ENCODE measurements at places on chromosomes 3 and 15.

GRCh38 chr15:88745696-88746095, 57.5 kb upstream of the ACAN start:
- no peak for DNase-seq

- no peak for DNase-seq
Measured at GRCh38 chr15:78715930-78716329, 74.9 kb upstream of the CHRNB4 start.

DNA sequence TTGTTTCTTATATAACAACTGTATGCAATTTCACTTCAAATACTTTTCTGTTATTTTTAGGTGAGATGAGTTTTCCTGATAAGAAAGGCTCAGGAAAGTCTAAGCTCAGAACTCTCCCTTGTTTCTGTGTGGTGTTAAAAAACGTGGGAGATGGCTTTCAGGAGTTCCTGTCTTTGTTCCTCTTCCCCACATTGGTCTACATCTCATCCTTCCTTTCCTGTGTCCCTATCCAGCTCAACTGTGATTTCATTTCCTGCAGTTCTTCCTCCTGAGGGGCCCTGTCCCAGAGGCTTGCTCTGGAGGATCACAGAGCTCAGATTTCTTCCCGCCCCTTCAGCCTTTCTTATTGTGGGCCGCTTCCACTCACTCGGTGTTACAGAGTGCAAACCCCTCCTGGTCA, 11.2 kb downstream of the SEC13 start:
- DNase-seq: no peak

DNA sequence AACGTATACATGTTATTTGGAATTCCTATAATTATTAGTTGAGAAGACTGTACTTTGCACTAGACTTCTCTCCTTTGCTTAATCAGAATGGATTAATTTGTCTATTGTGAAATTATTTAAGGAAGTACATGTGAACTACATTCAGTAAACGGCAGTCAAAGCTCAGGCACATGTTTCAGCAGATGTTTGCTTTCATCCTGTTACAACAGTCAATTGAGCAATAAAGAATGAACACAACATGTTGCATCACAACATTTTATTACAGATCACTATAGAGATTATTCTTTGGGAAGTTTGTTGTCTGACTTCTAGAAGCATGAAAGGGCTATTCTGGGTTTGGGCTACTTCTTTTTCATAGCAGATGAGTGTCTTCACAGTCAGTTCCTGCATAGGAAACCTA, 39.2 kb downstream of the RAB27A start:
- no peak for DNase-seq

GRCh38 chr3:38457111-38458003, 3.7 kb downstream of the ACVR2B start:
- no peak for DNase-seq

DNA sequence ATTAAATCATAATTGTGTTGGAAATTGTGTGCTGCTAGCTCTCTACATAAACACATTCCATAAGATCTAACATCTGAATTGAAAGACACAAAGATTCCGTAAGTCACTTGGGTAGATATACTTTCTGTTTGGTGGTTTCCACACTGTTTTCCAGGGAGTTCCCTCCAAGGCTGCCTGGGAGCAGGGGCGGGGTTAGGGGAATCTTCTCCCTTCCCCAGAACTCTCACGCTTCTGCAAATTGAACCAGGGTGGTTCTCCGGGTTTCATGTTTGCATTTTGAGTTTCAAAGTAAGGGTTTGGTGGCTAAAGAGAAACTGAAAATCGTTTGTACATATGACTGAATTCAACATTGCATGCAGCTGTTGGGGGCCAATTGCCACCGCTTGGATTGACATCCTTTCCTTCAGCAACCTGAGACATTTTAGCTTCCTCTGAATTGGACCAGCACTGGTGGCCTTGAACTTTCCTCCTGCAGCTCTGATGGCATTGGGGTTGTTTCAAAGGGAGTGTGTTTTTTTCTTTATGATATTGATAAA, 192.7 kb upstream of the FEZF2 start:
- no peak for DNase-seq

DNA sequence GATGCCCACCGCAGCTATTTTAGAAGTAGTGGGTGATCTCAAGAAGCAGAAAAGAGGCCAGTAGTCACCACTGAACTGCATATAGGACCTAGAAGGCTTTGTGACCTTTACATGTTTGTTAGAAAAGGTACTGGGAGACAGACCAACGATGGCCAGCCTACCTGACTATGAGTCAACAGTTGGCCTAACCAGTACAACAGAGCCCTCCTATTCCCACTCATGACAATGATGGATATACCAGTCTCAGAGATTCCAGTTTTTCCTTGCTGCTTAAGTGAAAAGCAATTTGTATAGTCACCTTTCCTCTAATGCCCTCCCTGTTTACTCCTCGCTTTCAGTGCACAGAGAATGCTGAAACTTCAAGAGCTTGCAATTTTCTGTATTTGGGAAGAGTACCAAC, 86.6 kb upstream of the PPIB start:
- DNase-seq: no peak

GRCh38 chr15:52331490-52332240, 36.1 kb upstream of the MYO5C start:
- no peak for DNase-seq

DNA sequence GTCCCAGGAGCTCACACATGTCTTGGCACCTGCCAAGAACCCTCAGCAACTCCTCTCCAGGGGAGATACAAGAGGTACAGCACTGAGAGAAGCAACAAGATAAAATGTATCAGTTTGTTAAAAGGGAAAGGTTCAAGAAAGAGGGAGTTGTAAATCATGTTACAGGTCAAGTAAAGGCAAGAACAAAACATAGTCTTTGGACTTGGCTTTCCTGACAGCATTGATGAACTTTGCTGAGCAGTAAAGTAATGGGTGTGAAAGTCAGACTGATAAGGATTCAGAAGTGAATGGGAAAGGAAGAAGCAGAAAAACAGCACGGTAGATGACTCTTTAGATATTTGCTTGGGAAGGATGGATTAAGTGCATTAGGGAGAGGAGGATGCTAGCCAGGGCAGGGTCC, 27.1 kb downstream of the MBNL1 start:
- DNase-seq: no peak

GRCh38 chr3:148948913-148949657, 42.3 kb upstream of the GYG1 start:
- DNase-seq: no peak

DNA sequence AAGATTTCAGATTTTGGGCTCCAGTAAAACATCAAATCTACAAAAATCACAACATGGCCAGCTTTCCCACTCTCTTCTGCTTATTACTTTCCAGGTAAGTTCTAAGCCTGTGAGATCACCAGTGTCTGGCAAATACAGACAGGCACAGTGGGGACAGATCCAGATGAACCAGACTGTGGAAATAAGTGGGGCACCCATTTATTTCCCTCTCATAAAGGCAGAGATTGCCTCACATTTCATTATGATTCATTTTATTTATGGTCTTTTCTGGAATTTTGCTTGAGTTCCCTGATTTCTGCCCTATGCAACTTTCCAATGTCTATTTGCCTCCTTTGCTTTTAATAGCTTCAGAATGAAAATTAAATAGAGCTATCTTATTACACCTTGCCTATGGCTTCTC, 66.8 kb downstream of the GREM1 start:
- DNase-seq: no peak

GRCh38 chr3:30625541-30626438, 19.4 kb downstream of the TGFBR2 start:
- no peak for DNase-seq

- no peak for DNase-seq
Measured at GRCh38 chr3:23809294-23809693, 3.5 kb downstream of the UBE2E1 start.

DNA sequence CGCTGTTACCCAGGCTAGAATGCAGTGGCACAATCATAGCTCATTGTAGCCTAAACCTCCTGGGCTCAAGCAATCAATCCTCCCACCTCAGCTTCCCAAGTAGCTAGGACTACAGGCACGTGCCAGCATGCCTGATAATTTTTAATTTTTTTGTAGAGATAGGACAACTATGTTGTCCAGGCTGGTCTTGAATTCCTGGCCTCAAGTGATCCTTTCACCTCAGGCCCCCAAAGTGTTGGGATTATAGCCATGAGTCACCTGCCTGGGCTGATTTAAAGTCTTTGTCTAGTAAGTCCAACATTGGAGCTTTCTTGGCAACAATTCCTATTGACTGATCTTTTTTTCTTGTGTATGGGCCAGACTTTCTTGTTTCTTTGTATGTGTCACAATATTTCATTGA, 28.1 kb downstream of the SPINK8 start:
- DNase-seq: no peak

DNA sequence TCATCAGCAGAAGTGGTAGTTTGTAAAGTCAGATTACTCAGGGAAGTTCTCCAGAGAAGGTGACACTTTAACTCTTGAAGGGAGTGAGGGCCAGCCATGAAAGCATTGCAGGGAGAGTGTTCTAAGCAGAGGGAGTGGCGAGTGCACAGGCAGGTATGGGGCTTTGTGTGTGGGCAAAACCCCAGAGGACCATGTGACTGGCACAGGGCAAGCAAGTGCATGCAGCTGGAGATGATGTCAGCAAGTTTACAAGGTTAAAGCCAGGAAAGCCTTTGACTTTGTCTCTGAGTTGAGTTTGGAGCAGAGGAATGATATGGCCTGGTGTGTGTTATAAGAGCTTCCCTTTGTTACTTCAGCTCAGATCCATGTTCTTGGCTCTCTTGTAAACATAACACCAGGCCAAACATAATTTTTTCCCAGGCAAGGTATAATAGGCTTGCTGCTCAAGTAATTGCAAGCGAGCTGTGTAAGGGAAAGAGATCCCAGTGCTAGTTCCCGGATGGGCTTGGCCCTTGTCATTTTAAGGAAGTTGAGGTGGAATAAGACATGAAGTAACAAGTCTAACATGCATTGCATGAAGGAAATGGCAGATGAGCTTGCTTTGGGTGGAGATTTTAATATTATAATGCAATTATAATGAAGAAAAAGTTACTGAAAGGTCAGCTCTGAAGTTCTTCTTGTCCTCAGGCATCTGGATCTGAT, 341.1 kb upstream of the LRRC3B start:
- no peak for DNase-seq

DNA sequence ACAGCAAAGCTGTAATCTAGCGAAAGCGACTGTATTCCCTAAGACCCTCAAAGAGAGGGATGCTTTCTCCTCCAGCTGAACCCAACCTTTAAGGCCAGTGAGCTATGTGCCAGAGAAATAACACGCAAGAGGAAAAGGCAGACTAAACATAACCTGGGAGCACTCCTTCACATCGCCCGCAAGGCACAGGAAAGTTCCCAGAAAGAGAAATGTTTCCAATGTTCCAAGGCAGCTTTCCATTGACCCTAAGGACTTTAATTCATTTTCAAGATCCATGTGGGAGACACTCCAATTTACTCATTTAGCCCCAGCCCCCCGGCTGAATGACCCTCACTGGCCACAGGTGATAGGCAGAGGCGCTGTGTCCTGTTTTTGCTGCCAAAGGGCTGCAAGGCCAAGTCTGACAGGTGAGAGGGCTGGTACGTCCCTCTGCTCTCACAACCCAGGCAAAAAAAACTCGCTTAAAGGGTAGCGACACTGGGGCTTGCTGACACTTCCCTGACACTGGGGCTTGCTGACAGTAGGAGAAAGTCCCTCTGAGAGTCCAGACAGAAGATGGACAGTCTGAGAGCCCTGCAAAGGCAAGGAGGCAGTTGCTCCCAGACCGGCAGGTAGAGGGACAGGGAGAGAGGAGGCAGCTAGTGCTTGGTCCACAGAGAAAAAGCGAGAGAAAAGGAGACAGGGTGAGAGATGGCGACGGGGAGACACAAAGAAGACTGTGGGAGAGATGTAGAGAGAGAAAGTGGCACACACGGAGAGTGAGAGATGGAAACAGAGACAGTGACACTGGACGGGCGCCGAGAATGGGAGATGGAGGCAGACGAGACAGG, 702 bp downstream of the ARHGEF3 start:
- no peak for DNase-seq

- DNase-seq: no peak
Measured at GRCh38 chr15:79967298-79968182, 3.5 kb downstream of the BCL2A1 start.

GRCh38 chr15:91445695-91446228, 345.7 kb downstream of the SV2B start:
- no peak for DNase-seq

- no peak for DNase-seq
Measured at GRCh38 chr3:101900736-101901135, 51.4 kb downstream of the NFKBIZ start.

- DNase-seq: no peak
Measured at GRCh38 chr3:46293035-46293724, 50.9 kb downstream of the CCR3 start.

DNA sequence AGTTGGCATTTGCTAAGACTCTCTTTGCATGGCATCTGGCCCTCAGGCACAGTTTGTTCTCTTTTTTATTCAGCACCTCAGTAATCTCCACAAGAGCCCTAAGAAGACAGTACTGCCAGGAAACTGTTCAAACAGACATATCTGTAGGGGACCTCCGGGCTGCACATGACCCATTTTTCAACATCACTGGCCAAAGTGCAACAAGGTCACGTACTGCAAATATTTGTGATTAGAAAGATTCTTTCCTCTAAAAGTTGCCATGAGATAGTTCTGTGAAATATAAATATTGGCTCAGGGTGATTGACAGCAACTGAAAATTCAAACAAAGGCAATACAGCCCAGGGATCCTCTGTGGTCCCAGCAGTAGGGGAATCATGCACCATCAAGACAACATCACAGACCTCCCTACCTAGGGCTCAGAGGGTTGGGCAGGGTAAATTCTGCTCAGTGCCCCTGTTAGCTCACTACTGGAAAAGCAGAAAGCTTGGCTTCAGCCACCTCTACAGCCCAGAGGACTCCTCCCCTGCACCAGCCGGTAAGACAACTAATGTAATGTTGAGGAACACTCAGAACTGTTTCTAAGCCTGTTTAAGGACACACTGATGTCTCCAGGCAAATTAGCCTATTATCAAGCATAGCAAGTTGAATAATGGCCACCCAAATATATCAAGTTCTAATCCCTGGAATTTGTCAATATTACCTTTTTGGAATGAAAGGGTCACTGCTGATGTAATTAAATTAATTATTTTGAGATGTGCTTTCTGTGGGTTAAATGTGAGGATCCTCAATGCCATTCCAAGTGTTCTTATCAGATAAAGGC, 117.4 kb upstream of the LPP start:
- no peak for DNase-seq

- no peak for DNase-seq
Measured at GRCh38 chr3:73547427-73548248, 77.1 kb downstream of the PDZRN3 start.

DNA sequence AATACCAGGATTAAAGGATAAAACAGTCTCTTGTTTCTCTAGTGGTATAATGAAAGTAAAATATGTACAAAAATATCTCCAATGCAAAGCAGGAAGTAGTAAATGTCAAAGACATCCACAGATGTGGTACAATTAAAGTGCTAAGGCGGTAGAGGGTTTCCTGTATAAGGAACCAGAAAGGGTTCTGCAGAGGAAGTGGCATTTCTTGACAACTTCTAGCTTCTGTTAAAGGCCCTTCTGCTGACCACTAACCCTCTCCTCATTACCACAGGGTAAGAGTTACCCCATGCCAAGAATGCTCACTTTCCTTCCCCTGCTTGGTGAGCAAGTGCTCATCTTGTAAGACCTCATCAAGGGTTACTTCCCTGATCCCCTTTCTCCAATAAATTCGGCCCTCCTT, 883.6 kb upstream of the NR2F2 start:
- no peak for DNase-seq

- DNase-seq: no peak
Measured at GRCh38 chr3:190546881-190547510, 33.1 kb downstream of the IL1RAP start.
